ENCODE measurements at places on chromosomes 16 and 17.

GRCh38 chr17:8447799-8448198 is 12.1 kb downstream of the NDEL1 start:
- DNase-seq = no peak

DNA sequence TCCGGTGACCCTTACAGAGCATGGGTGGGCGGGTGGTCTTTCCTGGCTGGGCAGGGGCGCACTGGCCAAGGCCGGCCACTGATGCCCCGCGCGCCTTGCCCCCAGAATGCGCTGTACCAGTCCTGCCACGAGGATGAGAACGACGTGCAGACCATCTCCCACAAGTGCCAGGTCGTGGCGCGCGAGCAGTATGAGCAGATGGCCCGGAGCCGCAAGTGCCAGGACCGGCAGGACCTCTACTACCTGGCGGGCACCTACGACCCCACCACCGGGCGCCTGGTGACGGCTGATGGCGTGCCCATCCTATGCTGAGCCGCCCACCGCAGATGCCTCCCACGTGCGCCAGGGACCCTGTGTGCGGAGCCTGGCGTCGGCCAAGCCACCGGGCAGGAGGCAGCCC is 49.1 kb downstream of the ACTG1 start:
- DNase-seq = no peak

DNA sequence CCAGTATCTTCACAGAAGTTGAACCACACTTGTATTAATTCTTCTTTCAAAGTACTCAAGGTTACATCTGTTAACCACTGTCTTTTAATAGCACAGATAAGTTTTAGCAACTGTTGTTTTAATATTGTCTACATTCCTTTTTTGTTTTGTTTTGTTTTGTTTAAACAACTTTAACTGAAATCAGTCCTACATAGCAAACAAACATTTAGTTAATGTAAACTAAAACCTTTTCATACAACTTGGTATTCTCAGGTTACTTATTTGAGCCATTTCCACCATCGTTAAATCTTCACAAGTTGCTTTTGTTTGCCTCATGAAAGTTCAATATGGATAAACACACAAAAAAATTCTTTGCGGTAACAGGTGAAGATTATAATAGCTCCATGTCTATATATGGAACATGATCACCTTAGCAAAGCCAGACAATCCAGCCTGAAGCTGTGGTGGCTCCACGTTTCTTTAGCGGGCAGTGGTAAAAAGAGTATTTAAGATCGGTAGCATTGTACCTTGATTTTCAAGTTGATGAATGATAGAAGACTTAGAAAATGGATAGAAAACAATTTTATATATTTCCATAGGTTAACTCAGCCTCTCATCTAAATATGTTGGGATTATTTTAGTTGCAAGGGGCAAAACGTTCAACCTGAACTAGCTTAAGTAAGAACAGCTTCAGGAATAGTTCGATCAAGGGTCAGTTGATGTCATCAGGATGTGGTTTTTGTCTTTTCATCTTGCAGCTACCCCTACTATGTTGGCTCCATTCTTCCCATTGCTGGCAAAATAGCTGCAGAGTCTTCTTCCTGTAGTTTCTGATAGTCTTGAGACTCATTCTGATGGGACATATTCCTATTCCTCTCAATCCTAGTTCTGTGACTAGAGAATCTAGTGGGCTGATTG is 182.8 kb downstream of the FTO start:
- no peak for DNase-seq

- DNase-seq = no peak
These were observed 3.6 kb downstream of the QRICH2 start for GRCh38 chr17:76304226-76305134.

DNA sequence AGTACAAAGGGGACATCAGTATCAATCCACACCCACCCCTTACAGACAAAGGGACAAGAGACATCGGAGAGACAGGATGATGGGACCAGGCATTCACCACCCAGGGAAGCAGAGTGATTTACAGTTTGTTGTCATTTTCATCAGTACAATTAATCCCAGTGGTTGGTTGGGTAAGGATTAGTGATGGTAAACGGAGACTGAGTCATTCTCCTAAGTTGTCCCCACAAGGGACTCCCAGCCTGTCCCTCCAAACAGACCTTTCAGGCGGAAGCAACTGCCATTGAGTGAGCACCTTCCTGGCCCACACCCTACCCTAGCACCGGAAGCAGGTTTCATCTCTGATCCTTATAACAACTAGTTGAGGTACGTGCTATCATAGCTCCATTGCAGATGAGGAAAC is 11.2 kb downstream of the PPL start:
- DNase-seq = no peak

GRCh38 chr17:71118039-71118438 is 948.7 kb downstream of the KCNJ2 start:
- DNase-seq = no peak

GRCh38 chr16:22864375-22864774 is 50.4 kb downstream of the HS3ST2 start:
- no peak for DNase-seq

DNA sequence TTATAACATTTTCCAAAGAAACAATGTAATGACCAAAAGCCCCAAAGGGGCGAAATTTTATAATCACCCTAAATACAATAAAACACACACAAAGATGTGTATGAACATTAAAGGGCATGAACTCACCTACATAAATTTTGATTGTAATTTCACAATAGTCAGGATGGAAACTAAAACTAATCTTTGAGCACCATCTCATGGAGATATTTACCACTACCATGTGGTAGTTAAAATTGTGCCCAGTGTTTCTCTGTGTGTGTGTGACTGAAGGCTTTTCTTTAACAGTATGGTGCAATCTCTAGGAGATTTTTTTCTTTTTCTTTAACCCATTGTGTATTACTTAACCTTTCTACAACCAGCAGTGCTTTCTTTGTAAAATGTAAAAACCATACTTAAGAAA is 19.7 kb upstream of the MEIOC start:
- DNase-seq = no peak

GRCh38 chr17:61323909-61324868 is 75.5 kb upstream of the TBX2 start:
- DNase-seq = no peak

DNA sequence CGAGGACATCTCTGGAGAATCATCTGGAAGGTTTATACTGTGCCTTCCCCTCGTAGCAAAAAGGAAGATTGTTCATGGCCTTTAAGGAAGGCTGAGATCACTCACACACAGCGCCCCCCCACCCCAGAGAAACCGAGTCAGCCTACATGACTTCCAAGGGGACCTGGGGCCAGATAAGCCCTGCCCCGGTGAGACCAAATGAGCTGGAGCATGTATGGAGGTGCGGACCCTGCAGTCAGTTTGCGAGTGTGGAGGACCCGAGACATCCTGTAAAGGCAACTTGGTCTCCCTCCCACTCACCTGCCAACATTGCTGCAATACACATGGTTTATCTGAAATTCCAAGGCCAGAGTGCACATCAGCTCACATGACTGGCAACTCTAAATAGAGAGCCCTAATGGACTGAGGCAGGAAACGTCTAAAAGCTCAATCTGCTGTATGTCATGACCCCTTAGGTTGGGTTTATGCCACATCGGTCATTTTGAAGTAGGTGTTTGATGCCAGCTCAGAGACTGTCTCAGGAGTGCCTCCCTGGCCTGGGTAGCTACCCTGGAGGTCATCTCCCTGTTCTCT is 233.6 kb downstream of the CPPED1 start:
- no peak for DNase-seq

GRCh38 chr17:73595479-73595878 is 48.8 kb downstream of the SDK2 start:
- DNase-seq = no peak

DNA sequence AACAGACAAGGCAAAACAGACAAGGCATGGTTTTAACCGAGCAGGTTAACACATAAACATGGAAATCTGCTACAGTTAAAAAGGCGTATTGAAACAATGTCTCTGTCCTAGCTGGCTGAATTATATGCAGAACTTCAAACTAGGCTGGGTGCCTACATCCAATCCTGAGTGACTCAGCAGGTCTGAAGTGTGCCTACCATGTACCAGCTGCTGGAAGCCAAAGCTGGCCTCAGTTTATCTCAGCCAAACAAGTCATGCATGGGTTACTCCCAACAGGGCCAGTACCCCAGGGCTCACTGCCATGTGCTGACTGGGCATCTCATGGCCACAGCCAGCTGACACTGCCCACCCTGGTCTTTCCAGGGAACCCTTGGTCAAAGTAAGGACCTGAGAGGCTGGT is 4.0 kb downstream of the C1QBP start:
- DNase-seq = no peak

GRCh38 chr16:69267633-69268032 is 43.5 kb upstream of the VPS4A start:
- no peak for DNase-seq

DNA sequence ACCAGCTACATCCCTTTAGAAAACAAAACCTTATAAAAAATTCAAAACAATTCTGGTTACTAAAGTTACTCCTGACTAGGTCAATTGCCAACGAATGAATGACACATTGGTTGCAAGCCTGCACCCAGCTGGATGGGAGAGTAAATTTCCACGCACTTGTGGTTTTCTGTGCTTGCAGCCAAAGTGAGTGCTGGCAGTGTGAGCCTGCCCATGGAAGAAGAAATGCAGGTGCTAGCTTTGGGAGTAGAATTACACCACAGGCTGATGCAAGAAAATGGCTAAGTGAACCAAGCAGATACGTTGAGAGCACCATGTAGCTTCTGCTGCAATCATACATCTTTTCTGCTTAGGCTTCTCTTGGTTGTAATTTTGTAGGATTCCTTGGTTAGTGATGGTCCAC is 74.6 kb downstream of the SYCE1L start:
- DNase-seq = no peak

DNA sequence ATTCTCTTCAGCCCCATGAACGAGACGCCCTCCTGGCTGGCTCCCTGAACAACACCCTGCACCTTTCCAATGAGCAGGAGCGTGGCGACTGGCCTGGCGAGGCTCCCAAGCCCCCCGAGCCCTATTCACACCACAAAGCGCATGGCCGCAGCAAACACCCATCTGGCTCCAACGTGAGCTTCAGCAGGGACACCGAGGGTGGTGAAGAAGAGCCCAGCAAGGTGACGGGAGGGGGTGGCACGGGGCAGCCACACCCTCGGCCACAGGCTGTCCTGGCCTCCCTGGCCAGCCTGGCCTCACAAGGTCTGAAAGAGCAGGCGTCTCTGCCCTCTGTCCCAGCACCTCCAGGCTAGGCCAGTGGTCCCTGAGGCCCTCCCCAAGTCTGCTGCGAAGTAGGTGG is 23.7 kb downstream of the CASKIN2 start:
- no peak for DNase-seq

- DNase-seq = no peak
These were observed 4.5 kb upstream of the CACNG5 start for GRCh38 chr17:66830451-66830850.

DNA sequence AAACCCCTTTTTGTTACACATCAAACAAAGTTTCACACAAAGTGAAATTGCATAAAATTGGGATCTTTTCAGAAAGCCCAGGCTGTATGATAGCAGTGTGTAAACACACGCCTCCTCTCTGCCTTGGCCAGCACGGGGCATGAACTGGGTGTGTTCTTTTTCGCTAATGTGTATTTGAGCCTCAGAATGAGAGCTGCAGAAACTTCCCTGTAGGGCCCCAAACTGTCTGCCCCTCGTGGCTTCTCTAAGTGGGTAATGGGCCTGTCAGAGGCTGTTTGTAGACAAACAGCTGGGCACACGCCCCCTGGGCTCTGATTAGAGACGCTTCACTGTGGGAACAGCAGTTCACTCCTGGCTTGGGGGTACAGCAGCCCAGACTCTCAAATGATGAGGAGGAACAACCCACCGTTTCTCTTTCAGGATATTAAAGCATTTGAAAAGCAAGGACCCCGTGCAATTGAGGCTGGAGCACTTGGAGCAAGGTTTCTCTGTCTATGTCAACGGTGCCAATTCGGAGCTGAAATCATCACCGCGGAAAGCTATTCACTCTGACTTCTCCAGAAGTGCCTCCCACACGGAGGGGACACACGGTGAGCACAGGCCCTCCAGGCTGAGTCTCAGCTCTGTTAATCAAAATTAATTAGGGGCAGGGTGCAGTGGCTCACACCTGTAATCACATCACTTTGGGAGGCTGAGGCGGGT is 78.4 kb downstream of the KATNIP start:
- no peak for DNase-seq

DNA sequence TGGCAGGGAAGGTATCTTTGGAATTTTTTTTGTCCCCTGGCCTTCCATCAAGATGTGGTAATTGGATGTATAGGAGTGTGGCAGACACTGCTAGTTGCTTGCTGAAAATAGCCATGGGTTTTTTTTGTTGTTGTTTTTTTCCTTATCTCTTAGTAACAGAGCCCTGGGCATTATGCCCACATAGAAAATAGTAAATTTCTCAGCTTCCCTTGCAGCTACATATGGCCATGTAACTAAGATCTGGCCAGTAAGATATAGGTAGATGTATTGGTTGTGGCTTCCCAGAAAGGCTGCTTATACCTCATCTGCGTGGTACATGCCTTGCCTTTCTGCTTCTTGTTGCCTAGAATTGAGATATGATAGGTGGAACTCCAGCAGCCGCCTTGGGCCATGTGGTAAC is 349.9 kb downstream of the CPPED1 start:
- no peak for DNase-seq

DNA sequence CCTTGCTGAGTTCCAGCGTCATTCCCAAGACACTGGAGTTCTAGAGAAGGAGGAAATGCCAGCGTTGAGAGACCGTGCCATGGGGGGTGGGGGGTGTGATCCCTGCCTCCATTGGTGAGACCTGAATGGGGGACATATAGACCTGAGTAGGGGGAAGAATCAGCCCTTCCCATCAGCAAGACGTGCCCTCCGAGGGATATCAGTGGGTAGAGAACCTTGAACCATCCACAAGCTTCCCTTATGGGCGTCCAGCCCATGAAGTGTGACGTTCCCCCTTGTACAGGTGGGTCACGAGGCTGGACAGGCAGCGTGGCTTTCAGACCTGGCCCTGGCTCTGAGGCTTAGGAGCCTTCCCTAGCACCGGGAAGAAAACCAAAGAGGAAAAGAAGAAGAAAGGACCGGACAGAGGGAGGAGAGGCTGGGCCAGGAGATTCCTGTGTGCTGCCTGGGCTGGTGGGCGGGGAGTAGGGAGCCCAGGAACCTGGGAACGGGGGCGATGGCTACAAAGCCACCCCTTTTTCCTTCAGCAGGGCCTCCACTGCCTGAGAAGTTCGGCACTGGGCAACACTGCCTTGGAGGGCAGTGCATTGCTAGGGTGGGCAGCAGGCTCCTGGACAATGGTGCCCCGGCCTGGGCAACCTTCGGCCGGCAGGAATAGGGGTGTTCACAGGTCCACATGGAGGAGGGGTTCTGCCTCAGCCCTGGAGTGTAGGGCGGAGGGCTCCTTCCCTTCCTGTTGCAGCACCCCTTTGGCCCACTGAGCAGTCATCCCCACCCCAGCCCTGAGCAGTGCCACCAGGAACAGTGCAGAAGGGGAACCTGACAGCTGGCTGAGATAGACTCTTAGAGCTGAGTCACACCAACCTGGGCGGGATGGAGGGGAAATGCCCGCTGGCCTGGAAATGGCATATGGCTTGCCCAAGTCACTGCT is 7.2 kb downstream of the RAB11FIP4 start:
- DNase-seq = no peak

Data from T-helper 2 cell (primary cell).